ENCODE measurements at places on chromosomes 1 and 21.
A peak's percentile ranks its signal among the peaks of the same experiment; 100 is the strongest.

DNA sequence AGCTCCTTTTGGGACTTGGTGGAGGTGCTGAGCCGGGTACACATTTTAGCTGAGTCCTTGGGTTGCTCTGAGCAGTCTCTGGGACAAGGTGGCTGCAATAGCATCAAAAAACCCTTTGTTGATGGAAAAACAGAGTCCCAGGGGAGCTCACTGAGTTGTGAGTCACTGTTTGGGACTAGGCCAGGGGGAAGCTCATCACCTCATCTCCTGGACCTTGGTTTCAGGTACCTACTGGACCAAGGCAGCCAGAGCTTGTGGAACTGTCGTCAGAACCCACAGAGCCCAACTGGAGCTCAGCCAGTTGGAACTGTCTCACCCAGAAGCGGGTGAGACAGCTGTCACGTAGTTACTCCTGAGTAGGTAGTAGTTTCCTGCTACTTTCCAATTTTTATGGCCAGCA lies 146.7 kb downstream of the HLX start:
- no peak for DNase-seq

DNA sequence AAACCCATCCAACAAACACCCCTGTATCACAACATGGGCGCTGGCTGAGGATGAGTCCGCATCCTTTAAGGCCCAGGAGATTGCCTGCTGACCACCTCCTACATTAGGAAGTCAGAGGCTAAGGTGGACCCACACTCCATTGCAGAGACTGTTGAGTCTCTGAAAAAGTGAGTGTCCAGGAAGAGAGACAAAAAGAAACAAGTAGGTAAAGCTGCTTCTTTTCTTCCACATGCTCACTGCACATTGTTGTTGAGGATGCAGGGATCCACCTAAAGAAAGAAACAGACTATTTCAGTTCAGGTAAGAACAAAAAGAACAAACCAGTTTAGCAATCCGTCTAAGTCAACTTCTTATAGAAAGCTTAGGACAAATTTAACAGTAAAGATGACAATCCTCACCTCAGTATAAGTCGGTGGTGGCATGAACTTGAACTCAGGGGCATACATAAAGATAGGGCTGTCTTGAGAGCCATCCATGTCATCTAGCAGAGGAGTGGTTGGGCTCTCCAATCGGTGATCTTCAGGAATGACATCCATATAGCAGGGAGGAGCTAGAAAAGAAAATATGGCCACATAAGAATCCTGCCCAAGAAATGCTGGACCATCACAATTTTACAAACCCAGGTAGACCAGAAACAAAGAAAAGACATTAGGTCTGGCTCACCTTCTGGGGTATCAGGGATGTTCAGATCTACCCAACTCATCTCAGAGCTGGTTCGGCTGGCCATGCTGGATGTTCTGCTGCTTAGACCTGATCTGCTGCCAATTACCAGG lies 2.6 kb downstream of the TXNIP start:
- DNase-seq: no peak

- DNase-seq: no peak
Observed at GRCh38 chr1:18501833-18502232, 21.1 kb downstream of the KLHDC7A start.

DNA sequence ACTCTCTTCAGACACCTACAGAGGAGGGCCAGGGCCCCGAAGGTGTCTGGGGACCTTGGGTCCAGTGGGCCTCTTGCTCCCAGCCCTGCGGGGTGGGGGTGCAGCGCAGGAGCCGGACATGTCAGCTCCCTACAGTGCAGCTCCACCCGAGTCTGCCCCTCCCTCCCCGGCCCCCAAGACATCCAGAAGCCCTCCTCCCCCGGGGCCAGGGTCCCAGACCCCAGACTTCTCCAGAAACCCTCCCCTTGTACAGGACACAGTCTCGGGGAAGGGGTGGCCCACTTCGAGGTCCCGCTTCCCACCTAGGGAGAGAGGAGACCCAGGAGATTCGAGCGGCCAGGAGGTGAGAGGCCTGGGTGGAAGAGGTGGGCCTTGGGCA lies 3.7 kb downstream of the ADAMTSL4 start:
- DNase-seq: no peak

GRCh38 chr1:85611425-85611824 lies 30.9 kb downstream of the CCN1 start:
- no peak for DNase-seq

GRCh38 chr1:210446479-210446878 lies 117.8 kb downstream of the HHAT start:
- no peak for DNase-seq

- DNase-seq: no peak
Observed at GRCh38 chr21:44550807-44551206, 498 bp downstream of the KRTAP10-2 start.

DNA sequence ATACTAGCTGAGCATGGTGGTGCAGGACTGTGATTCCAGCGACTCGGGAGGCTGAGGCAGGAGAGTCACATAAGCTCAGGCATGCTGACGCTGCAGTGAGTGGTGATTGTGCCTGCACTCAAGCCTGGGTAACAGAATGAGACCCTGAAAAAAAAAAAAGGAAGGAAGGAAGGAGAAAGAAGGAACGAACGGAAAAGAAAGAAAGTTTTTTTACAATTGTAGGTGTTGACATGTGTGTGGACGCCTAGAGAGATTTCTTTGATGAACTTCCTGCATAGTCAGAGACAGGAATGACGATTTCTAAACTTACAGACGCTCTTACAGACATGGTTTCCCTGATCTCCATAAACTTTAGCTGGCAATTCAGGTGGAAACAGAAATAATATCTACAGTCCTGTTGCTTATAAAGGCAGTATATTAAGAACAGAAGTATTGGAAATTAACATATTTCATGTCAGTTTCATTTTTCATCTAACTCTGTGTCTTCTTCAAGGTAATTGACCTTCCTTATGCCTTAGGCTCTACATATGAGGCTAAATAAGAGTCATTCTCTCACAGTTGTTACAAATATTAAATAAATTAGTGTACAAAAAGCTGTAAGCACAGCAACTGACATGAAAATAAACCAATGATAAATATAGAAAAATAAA lies 4.1 kb downstream of the SAMSN1 start:
- no peak for DNase-seq

GRCh38 chr1:159829273-159829634 lies 2.6 kb downstream of the SLAMF8 start:
- peak; percentile 40 for DNase-seq

DNA sequence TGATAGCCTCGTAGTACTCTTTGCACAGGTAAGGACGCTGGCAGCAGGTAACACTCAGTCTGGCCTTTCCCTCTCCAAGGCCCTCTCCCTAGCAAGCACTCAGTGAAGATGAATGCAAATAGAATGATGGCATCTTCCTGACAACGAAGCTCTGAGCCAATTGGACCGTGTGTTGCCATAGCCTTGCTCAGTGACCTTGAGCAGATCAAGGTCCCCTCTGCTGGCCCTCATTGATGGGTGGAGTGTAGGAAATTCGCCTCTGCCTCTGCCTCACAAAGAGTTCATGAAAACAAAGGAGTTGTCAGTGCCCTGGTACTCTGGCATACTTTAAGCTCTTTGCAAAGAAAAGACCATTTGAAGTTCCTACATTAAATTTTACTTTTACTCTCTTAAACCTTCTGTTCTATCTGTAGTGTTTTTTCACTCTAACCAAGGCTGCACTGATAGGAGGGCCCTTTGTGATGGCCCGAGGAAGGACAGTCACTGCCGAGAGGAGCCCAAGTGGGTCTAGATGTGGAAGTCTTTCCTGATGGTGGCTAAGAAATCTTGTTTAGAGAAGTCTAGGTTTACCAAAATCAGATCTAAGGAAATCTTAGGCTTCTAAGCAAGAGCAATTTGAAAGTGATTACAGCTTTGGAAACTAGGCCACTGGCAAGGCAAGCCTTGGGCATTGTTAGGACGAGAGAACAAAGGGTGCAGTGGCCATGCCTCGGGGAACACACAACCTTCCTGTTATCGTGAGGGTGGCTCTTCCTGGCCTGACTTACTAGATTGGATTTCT lies 38.2 kb downstream of the SMYD2 start:
- no peak for DNase-seq

DNA sequence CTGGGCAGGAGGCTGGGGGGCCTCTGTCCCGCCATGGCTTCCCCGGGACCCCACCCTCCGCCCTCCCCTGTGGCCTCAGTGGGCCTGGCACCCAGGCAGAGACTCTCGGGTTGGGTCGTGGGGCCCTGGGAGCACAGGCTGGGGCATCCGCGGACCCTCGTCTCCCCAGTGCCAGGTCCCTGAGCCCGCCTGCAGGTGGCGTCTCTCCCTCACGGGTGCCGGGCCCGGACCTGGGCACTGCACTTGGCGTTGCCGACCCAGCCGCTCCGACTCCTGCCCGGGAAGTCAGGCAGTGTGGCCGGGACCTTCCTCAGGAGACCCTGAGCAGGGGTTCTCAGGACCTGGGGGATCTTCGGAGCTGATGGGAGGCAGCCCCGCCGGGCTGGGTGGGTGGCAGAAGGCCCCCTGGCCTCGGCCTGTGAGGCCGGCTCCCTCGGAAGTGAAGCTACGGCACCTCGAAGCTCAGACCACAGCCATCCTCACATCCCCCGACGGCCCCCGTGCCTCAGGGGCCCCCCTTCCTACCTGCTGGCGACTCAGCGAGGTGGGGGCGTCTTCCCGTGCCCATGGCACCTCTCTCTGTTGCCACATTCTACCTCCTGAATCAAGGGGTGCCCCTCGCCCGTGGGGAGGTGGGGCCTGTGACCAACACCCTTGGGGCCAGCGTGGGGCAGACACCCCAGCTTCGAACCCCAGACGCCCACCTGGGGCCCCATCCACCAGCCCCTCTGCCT lies 6.4 kb upstream of the C1orf159 start:
- peak; percentile 90 for DNase-seq

DNA sequence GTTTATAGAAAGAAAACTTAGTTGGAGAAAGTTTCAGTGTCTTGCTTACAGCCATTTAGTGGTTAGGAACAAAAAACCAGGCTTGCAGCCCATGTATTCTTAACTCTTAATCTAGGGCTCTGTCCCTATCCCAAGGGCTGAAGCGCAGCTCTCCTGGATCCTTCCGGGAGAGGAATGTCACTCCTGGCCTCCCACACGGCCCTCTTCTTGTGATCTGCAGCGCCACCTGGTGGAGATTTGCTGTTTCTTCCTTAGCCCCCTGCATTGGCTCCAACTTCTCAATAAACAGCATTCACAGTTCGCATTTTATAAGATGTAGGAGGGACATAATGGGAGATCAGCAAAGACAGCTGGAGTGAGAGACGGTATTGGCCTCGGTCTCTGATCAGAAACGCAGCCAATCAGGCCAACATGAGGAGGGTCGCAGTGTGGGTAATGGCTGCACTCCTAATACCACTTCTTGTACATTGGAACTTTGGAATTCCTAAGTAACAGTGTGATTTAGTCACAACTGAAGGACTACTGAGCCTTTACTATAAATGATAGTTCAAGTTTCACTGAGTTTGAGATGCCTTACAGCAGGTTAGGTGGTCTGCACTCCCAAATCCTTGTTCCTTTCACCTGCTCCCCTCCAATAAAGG lies 283.4 kb downstream of the ASTN1 start:
- DNase-seq: peak; percentile 69

- no peak for DNase-seq
Observed at GRCh38 chr1:241276391-241276790, 80.6 kb downstream of the RGS7 start.

DNA sequence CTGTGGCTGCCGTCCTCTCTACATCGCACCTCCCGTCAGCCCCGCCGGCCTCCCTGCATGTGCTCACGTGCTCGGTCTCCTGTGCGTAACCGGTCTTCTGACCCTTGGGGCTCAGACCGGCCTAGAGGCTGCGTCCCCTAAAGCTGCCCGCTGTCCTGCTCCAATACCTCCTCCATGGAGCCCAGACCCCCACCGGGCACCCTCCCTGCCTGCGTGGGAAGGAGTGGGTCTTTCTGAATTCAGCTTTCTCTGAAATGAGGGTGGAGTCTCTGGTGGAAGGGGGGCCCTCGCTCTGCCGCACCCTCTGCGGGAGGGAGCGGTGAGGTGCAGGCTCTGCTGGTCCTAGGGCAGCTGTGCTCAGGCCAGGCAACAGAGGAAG lies 18.7 kb upstream of the POFUT2 start:
- no peak for DNase-seq

Measured in colonic mucosa (tissue), 4 donors.